Metanephros (tissue), 2 donors: ENCODE measurements at places on chromosomes 3 and 15. TPM values are rescaled to one million over a fixed set of nuclear protein-coding genes. Genes with fewer than 3 reads are reported as not detected.

CTXN2 gene
- not detected for total RNA-seq

CPN2 gene
- 0.12 TPM for total RNA-seq

PARP16 gene
- 8.8 TPM for total RNA-seq

SPATA12 gene
- total RNA-seq: not detected

CYP1A2 gene
- total RNA-seq: not detected

ATP8B4 gene
- total RNA-seq: 16.1 TPM

GABRR3 gene
- not detected for total RNA-seq

KCTD6 gene
- 17.9 TPM for total RNA-seq

LRTM1 gene
- total RNA-seq: 16.1 TPM

CCDC191 gene
- total RNA-seq: 7.1 TPM

ADGRG7 gene
- not detected for total RNA-seq

CCDC66 gene
- 38.5 TPM for total RNA-seq

MORC1 gene
- 0.35 TPM for total RNA-seq

HTR3E gene
- total RNA-seq: not detected

PARP14 gene
- total RNA-seq: 37.4 TPM

MYL3 gene
- total RNA-seq: 23.5 TPM

PTX3 gene
- 5.1 TPM for total RNA-seq

RTP2 gene
- total RNA-seq: not detected

AGBL1 gene
- total RNA-seq: 9.9 TPM

ZNF860 gene
- total RNA-seq: 2.2 TPM

ALS2CL gene
- 12.2 TPM for total RNA-seq

SLC9C1 gene
- total RNA-seq: 1.5 TPM

ABI3BP gene
- 17.9 TPM for total RNA-seq

TLR9 gene
- total RNA-seq: not detected

SPTBN5 gene
- total RNA-seq: 1.4 TPM

SLC51A gene
- 1.9 TPM for total RNA-seq

C2CD4A gene
- total RNA-seq: 0.35 TPM

LRRC3B gene
- 3.7 TPM for total RNA-seq

CCR3 gene
- total RNA-seq: 0.47 TPM

SLC12A1 gene
- 578 TPM for total RNA-seq

MTFMT gene
- 12.8 TPM for total RNA-seq

CX3CR1 gene
- total RNA-seq: 5.3 TPM

FOXB1 gene
- not detected for total RNA-seq

RPUSD3 gene
- 24.3 TPM for total RNA-seq

SLCO3A1 gene
- 8.0 TPM for total RNA-seq

RARB gene
- total RNA-seq: 76.9 TPM

VWA5B2 gene
- 0.99 TPM for total RNA-seq

LRRFIP2 gene
- total RNA-seq: 47.4 TPM

TMEM266 gene
- 6.3 TPM for total RNA-seq

RPL4 gene
- 3,581 TPM for total RNA-seq

GNAT1 gene
- total RNA-seq: not detected

SLTM gene
- total RNA-seq: 114 TPM

HDGFL3 gene
- total RNA-seq: 21.4 TPM

HYAL1 gene
- total RNA-seq: 6.3 TPM

GRAMD2A gene
- 0.82 TPM for total RNA-seq

FSTL1 gene
- total RNA-seq: 397 TPM

P2RY13 gene
- total RNA-seq: 1.2 TPM
